Activated CD4-positive, CD25-positive, alpha-beta regulatory T cell (primary cell): ENCODE measurements at places on chromosomes 1 and 21.

GRCh38 chr1:79792219-79792930 is 785.8 kb upstream of the ADGRL4 start:
- DNase-seq: no peak

GRCh38 chr1:15636436-15636835 is 19.2 kb downstream of the DDI2 start:
- DNase-seq: no peak

DNA sequence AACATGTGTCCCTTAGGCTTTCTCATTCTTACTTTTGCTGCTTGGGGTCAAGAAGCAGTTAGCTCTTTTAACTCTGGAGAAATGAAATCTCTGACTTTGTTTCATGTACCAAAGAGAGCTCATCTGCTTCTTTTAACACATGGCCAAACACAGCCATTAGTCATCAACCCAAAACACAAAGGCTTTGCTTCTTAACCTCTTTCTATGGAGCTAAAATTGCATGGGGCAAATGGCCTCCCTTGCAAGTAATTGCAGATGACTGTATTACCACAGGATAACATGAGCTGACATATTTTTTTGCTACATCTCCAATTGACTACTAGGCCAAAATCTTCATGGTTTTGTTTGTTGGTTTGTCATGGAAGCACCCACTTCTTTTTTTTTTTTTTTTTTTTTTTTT is 300.9 kb downstream of the BRINP3 start:
- no peak for DNase-seq

DNA sequence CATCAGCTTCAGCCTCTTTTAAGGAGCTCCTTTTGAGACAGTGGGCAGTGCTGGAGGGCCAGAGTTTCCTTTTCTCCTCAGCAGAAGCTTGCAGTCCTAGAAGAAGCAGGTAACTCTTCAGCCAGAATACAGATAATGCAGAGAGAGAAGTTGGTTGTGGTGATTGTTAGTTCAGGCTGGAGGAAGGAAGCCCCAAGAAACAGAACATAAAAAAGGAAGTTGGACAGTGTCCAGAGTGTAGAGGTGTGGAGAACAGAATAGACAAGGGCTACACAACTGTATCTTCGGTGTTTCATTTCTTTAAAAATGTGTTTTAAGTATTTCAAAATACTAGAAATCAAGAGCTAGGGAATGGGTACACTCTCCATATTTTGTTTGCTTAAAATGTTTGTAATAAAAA is 6.4 kb upstream of the TACSTD2 start:
- DNase-seq: no peak

DNA sequence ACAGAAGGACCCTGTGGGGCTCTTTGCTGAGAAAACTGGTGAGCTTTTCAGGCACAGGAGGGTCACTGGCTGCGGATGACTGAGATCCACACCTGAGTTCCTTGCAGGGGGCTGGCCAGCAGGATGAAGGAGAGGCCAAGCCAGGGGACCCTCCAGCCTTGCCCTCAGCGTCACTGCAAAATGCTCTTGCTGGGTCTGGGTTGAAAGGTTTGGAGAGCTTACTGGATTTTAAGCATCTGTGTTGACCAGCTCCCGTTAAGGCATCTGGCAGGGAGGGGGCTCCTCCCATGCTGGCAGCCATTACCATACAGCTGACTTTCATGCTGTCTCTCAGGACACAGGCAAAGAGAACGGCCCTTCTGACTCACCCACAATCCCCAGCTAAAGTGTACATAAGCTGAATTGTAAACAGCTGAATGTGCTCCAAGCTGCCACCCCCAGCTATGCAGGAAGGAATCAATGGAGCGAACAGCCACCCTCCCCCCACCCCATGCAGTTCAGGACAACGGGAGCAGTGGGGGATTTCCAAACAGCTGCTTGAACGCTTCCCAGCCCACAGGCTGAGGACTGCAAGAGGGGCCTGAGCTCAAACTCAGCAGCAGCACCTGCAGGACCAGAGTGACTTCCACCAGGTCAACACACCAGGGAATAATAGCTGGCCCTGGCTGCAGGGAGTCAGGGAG is 21.3 kb upstream of the A3GALT2 start:
- DNase-seq: no peak

GRCh38 chr21:36163750-36164741 is 7.4 kb downstream of the DOP1B start:
- no peak for DNase-seq

DNA sequence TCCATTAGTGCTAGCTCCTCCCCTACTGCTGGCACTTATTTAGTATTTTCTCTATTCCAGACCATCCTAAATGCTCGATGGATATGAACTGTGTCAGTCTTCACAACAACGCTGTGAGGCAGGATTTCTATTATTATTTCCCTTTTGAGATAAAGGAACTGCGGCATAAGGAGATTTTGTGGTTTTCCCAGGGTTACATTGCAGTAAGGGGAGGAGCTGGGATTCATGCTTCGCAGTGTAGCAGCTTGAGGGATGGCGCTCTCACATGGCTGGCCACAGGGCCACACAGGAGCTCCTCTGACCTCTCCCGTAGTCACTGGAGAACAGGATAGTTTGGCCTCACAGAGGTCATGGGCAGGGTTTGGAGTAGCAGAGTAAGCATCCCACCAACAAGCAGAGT is 116.9 kb downstream of the BEND5 start:
- DNase-seq: no peak

DNA sequence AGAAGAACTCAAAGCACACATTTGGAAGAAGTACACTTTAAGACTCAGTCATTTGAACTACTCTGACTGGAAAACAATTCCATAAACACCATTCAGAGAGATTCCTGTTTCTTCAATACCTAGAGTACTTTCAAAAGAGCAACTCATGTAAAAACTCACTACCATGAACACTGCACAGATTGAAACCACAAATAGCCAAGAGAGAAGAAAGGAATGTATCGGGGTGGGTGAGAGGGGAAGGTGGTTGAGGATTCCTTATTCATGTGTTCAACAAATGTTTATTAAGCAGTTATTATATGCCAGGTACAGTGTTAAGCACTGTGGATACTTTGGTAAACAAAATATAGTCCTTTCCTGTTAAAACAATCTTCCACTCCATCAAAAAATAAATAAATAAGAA is 64.7 kb downstream of the NRIP1 start:
- DNase-seq: no peak

- DNase-seq: no peak
Observed at GRCh38 chr21:37531431-37531932, 164.9 kb downstream of the DYRK1A start.

- no peak for DNase-seq
Observed at GRCh38 chr1:43363283-43363934, 4.4 kb downstream of the ELOVL1 start.

GRCh38 chr1:171550050-171550449 is 64.7 kb downstream of the PRRC2C start:
- DNase-seq: no peak

DNA sequence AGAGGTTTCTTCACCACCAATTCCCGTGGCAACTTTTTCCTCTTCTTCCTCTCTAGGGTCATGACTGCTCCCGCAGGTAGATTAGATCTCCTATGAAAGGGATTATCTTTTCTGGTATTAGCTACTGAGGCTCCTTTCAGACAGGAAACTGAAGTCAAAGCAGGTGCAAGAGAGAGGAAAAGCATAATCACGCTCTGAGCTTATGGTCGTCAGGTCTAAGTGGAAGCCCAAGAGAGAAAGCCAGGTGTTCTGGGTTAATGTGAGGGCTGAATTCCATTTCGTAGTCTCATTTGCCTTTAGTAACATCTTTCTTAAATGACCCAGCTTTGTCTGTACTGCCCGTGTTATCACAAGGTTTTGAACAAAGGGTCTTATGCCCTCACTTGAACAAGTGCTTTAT is 8.3 kb upstream of the MAP3K21 start:
- DNase-seq: no peak

DNA sequence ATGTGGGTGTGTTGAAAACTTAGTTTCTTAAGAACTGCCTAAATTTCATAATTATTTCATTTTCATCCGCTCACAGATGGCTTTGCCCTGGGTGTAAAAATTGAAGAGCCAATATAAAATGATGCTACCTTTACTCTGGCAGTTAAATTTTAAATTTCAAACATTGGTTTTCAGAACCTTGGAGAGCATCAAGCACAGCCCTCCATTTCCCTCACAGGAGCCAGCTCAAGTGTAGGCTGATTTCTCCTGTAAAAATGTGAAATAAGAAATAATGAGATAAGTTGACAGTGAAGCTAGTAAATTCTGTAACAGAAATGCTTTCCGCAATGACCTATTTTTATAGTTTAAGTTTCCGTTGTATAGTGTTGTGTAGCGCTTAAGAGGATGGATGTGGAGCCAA is 53.9 kb upstream of the AKT3 start:
- DNase-seq: no peak

GRCh38 chr1:238345837-238346236 is 455.1 kb upstream of the ZP4 start:
- no peak for DNase-seq

GRCh38 chr1:2025491-2025981 is 6.4 kb downstream of the GABRD start:
- no peak for DNase-seq

DNA sequence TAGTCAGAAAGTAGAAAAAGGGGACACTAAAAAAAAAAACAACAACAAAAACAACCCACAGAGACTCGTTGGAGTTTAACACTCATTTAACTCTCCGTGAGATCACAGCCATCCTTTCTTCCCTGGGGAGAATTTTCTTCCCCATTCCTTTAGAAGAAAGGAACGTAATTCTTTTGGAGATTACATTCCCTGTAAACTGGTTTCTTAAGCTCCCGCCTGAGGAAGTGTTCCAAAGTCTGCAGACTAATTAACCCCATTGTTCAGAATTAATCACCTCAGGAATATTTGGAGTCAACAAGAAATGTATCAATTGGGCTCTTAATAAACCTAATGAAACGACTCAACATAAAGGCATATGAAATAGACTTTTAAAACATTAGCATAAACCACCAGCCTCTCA is 228.2 kb upstream of the CSF3R start:
- no peak for DNase-seq

DNA sequence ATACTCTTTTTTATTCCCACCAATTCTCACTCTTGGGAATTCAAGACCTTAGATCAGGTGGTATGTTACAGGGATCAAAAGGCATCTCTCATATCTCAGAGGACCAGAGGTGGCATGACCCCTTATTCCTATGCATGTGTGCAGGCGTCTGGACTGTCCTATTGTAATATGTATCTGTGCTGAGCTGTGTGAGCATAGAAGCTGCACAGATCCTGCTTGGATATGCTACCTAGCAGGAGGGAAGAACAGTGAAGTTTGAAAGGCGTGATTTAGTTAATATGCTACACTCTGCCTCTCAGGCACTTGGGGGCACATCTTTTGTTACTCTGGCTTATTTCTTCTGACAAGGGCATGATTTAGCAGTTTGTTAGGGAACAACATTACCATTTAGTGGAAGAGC is 86.7 kb upstream of the ZRANB2 start:
- no peak for DNase-seq

GRCh38 chr1:52203935-52204625 is 62.2 kb downstream of the ZFYVE9 start:
- no peak for DNase-seq

GRCh38 chr1:43858324-43858723 is 75.3 kb upstream of the ARTN start:
- no peak for DNase-seq

DNA sequence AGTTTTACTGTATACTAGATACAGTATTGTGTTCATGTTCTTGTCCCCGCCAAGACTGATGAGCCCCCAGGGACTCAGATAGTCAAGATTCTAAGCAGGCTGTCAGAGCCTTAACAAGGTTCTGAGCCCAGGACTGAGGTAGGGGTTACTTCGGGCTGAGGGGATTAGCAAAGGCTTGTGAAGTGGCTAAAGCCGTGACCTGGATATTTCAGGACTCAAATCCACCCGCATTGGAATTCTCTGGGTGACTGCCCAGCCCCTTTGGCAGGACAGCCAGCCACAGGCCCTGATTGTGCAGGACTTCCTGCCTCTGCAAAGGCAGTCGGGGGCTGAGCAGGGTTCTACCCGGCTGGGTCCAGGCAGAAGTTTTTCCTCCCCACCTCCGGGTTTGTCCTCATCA is at the start of gene PLA2G5:
TSS of gene PLA2G5 (plus strand) at position 321 of the 400 bp plus-strand sequence. CDS start 14,637 bp downstream, outside the sequence.
- DNase-seq: no peak

GRCh38 chr1:240116831-240117769 is 25.4 kb downstream of the FMN2 start:
- DNase-seq: no peak

DNA sequence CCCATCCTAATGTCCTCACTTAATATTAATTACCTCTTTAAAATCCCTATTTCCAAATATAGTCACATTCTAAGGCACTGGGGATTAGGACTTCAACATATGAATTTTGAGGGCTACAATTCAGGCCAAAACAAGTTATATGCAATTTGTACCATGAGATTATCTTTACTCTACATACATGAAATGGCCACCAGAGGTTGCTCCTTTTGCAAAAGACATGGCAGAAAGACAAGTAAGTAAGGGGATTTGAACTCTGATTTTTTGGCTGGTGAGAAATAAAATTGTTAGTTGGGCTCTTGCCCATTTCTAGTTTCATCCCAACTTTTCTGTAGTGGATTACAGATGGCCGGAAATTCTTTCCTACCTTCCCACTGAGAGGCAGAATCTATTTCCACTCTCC is 4.8 kb upstream of the ALG6 start:
- DNase-seq: no peak

DNA sequence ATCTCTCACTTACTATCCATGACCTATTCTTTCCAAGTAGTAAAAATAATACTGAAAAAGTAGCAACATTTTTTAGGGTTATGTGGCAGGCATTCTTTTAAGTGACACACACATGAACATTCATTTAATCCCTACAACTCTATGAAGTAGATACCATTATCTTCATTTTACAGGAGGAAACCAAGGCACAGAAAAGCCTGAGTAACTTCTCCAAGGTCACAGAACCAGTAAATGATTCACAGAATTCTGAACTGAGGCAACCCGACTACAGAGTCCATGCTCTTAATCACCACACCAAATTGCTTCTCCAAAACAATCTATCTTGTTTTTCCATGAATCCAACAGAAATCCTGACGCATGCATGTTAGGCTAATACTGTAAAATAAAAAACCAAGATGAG is 17.5 kb downstream of the FUBP1 start:
- no peak for DNase-seq

- DNase-seq: no peak
Observed at GRCh38 chr1:27686223-27686990, 14.4 kb upstream of the IFI6 start.

DNA sequence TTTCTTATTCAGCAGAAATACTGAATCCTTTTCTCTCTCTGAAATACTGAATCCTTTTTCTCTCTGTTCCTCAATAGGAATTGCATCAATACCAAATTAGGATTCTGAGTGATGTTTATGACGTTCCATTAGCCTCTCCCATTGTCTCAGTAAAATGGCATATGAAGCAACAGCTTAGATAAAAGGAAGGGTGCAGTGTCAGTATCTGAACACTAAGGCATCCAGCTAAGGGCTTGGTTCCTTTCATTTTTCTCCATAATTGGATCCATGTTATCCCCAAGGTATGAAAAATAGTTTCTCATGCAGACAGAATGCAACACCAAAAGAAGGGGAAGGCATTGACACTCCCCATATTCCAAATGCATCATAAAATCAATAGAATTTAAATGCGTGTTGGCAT is 61.5 kb upstream of the RAVER2 start:
- no peak for DNase-seq
